HFFc6 (cell line): ENCODE measurements at places on chromosomes 2 and 18. TPM values are rescaled to one million over a fixed set of nuclear protein-coding genes. Genes with fewer than 3 reads are reported as not detected.

DNA sequence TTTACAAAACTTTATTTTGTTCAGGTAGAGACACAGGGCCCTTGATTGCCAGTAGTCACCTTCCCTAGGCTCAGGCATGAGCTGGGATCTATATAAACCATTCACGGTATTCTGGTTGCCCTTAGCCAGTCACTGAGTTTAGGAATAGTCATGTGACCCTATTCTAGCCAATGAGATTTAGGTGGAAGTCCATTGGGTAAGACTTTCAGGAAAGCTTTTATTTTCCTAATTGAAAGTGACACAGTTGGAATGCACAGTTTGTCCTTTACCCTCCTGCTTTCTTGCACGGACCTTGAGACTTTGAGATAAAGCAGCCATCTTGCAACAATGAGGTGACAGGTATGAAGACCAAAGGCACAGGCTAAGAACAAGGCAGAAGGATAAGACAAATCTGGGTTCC is 21.5 kb downstream of the SLC4A5 start:
- no peak for DNase-seq
- no peak overlapping the region for H3K27ac ChIP-seq
- H3K27me3 ChIP-seq: peaks cover 14% of the 10 kb centered on the region

- H3K4me1 ChIP-seq: peaks cover 47% of the 10 kb centered on the region
- no peak overlapping the region for H3K4me3 ChIP-seq
- peaks cover 12% of the 10 kb centered on the region for H3K36me3 ChIP-seq
- H3K27me3 ChIP-seq: no peaks in the 10 kb centered on the region; the same call in 1 of the 2 replicates
- no peak for DNase-seq
Measured at GRCh38 chr18:73696698-73697097, 450.9 kb downstream of the FBXO15 start.

DNA sequence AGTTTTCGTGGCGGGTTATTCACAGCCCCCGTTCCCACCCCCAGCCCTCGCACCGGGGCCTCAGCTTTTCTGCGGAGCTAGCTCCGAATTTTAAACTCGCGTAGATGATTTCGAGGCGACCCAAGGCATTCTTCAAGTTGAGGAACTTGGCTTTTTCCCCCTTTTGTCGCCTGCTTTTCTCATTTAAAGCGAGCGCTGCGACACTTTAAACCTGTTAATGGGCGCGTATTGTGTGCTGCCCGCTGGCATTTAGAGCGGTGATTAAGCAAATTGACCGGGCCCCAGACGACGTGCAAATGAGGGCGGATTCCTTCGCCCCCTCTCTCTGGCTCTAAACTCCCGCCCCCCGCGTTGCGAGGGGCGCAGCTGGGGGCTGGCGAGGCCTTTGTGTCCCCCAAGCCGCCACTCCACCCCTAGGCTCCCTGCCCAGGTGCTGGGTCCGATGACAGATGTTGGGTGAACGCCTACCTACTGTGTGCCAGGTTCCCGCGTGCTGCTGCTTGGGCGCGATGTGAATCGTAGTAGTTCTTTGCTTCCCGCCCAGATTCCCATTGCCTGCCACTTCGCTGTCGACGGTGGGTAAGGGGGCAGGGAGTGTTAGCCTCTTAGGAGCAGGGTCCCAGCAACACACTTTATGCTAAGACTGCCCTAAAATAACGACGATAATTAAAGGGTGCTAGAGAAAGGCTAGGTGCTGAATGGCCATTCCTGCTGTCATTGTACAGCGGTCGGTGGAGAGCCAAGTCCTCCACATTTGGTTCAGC is 1.9 kb downstream of the TCF7L1 start:
- no peak overlapping the region for H3K27ac ChIP-seq
- peak overlapping the region; percentile 53; the same call in 1 of the 2 replicates for H3K4me3 ChIP-seq
- H3K4me1 ChIP-seq: peaks cover 16% of the 10 kb centered on the region
- no peaks in the 10 kb centered on the region for H3K36me3 ChIP-seq
- DNase-seq: no peak
- no peaks in the 10 kb centered on the region; the same call in 1 of the 2 replicates for H3K27me3 ChIP-seq

- H3K4me3 ChIP-seq: no peak overlapping the region
- no peak for DNase-seq
- H3K4me1 ChIP-seq: no peaks in the 10 kb centered on the region
- no peak overlapping the region for H3K27ac ChIP-seq
- H3K27me3 ChIP-seq: no peaks in the 10 kb centered on the region
Measured at GRCh38 chr2:183951630-183952029, 646.7 kb upstream of the ZNF804A start.

- peaks cover 14% of the 10 kb centered on the region; the same call in 1 of the 2 replicates for H3K36me3 ChIP-seq
- H3K4me1 ChIP-seq: peaks cover 54% of the 10 kb centered on the region
- no peak overlapping the region for H3K4me3 ChIP-seq
Measured at GRCh38 chr2:172447811-172448493, 20.6 kb downstream of the ITGA6 start.

- peaks cover 49% of the 10 kb centered on the region for H3K4me1 ChIP-seq
- H3K4me3 ChIP-seq: no peak overlapping the region
- no peak for DNase-seq
- peak overlapping the region; percentile 36 for H3K27ac ChIP-seq
Measured at GRCh38 chr2:54599914-54600313, 123.5 kb upstream of the EML6 start.

DNA sequence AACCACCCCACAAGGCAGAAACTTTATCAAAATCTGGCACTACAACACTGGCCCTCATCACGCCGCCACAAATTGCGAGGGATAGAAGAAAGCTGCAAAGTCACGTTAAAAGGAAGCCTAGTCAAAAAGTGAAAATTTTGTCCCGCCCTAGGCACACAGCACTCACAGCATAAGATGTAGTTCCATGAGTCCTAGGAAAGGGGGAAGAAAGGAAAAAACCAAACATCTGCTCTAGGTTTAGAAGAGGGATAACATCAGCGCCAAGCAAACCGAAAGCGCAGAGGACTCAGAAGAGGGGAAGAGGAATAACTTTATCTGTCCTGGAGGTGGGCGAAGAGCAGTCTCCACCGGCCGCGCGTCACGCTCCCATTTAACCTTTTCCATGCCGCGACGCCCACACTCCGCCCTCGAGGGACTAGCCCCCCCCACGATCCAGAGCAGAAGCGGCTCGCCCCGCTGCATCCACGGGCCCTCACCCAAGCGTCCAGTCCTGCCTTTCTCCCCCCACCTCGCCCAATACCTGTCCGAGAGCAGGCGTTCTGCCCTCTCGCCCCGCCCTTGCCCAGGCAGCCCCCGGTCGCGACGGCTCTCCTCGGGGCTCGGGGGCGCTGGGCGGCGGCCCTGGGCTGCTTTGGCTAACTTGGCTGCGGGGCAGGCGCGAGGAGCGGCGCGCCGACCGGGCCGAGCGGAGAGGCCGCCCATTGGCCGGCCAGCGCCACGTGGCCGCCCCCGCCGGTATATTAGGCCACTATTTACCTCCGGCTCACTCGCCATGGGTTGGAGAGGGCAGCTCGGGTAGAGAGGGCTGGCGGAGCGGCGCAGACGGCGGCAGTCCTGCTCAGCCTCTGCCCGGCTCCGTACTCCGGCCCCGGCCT is at the start of gene HOXD1:
TSS of gene HOXD1 (plus strand) at position 770 of the 875 bp plus-strand sequence. CDS start 134 bp downstream, outside the sequence.
- H3K27ac ChIP-seq: no peak within 1 kb of the TSS
- peaks cover 43% of the 10 kb centered on the region for H3K27me3 ChIP-seq
- H3K4me1 ChIP-seq: peaks cover 10% of the 10 kb centered on the region
- peak within 1 kb of the TSS; percentile 86 for H3K4me3 ChIP-seq

DNA sequence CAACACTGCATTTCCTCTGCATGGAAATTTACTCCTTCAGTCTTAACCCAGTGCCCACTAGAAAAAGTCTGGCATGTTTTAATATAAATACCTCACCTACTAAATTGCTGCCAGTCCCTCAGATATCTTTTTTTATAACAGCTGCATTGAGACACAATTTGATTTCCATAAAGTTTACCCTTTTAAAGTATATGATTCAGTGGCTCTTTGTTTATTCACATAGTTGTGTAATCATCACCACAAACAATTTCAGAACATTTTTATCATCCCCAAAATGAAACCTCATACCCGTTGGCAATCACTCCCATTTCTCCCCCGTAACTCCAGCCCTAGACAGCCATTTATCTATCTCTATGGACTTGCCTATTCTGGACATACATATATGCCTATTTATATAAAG is 17.0 kb upstream of the FRZB start:
- H3K27ac ChIP-seq: no peak overlapping the region
- H3K4me1 ChIP-seq: no peaks in the 10 kb centered on the region
- H3K36me3 ChIP-seq: no peaks in the 10 kb centered on the region
- peaks cover 4% of the 10 kb centered on the region for H3K27me3 ChIP-seq
- no peak for DNase-seq
- no peak overlapping the region for H3K4me3 ChIP-seq

- no peak overlapping the region for H3K4me3 ChIP-seq
- H3K27me3 ChIP-seq: no peaks in the 10 kb centered on the region; the same call in 1 of the 2 replicates
- no peak overlapping the region for H3K27ac ChIP-seq
- peaks cover 13% of the 10 kb centered on the region for H3K36me3 ChIP-seq
Measured at GRCh38 chr2:112733456-112733855, 12.6 kb downstream of the NT5DC4 start.

GRCh38 chr2:28365158-28365557 is 27.5 kb upstream of the FOSL2 start:
- no peak overlapping the region for H3K27ac ChIP-seq
- no peak for DNase-seq
- no peaks in the 10 kb centered on the region; the same call in none of the 2 replicates for H3K27me3 ChIP-seq
- H3K36me3 ChIP-seq: no peaks in the 10 kb centered on the region
- peaks cover 37% of the 10 kb centered on the region for H3K4me1 ChIP-seq

GRCh38 chr2:228988786-228989185 is 282.3 kb downstream of the PID1 start:
- H3K4me3 ChIP-seq: no peak overlapping the region
- no peaks in the 10 kb centered on the region for H3K27me3 ChIP-seq
- DNase-seq: no peak
- no peaks in the 10 kb centered on the region for H3K36me3 ChIP-seq

DNA sequence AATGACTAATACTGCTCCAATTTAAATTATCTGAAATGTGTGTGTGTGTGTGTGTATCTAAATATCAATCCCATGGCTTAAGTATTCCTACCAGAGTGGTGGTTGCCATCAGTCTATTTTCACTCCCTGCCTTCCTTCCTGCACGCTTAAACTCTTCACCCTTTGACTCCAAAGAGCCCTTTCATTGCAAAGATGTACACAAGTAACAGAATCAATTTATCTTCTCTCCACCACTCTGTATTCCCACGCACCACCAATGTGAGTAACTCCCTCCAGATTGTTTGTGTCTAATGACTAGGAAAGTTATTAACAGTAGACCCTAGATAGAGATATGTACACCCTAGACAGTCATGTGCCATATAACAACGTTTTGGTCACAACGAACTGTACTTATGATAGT is 42.8 kb downstream of the ARL6IP6 start:
- DNase-seq: no peak
- no peaks in the 10 kb centered on the region for H3K27me3 ChIP-seq
- H3K27ac ChIP-seq: peak overlapping the region; percentile 22
- H3K4me1 ChIP-seq: peaks cover 24% of the 10 kb centered on the region
- no peaks in the 10 kb centered on the region for H3K36me3 ChIP-seq

DNA sequence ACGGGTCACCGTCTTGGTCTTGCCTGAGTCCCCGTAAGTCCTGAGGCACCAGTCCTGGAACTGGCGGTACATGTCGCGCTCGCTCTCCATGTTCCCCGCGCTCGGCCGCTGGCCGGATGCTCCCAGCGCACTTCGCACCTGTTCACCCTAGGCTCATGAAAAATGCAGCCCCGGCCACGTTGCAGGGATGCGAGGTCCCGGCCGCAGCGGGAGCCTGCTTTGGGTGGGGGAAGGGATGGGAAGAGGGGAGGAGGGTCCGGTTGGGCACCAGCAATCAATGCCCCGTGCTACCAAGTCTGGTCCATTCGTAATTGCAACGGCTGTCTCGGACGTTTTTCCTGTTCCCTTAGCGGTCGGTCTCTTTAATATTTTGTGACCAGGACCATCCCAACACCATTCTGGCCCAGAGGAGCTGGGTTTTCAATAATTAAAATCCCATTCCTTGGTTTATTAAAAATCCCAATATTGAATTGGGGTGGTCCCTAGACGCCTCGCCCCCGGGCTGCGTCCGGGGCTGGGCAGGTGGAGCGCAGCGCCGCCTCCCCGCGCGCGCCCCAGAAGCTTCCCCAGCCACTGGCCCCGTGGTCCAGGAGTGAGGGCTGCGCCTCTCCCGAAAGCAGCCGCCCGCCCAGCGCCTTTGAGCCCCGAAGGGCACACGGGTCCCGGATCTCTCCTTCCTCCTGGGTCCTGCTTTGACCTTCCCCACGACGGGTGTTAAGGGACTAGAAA is 1.4 kb downstream of the NOL4 start:
- DNase-seq: no peak
- no peaks in the 10 kb centered on the region for H3K36me3 ChIP-seq
- no peak overlapping the region for H3K27ac ChIP-seq
- peaks cover 5% of the 10 kb centered on the region for H3K27me3 ChIP-seq
- H3K4me3 ChIP-seq: 0 out of 2 replicates have a peak overlapping the region, but pooled peaks have one; percentile 30
- H3K4me1 ChIP-seq: no peaks in the 10 kb centered on the region

GRCh38 chr2:187397886-187398285 is 50.2 kb downstream of the CALCRL start:
- H3K4me3 ChIP-seq: no peak overlapping the region
- H3K27me3 ChIP-seq: no peaks in the 10 kb centered on the region
- no peak for DNase-seq
- no peaks in the 10 kb centered on the region for H3K36me3 ChIP-seq

DNA sequence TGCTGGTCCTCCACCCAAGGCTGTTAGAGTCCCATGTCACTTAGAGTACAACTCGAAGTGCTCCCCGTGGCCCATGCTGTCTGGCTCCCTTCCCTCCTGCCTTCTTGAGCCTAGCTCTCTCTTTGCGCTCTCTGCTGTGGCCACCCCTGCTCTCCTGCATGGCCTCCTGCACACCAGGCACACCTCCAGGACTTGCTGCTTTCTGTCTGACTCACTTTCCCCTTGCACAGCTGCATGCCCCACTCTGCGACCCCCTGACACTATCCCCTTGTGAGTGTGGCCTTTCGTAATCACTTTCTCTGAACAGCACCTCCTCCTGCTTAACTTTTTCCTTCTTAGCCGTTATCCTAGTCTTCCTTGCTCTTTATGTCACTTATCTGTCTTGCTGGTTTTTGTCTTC is 343.6 kb downstream of the TGIF1 start:
- no peak overlapping the region for H3K4me3 ChIP-seq
- peaks cover 2% of the 10 kb centered on the region for H3K27me3 ChIP-seq
- peaks cover 35% of the 10 kb centered on the region for H3K4me1 ChIP-seq
- peaks cover 4% of the 10 kb centered on the region; the same call in 1 of the 2 replicates for H3K36me3 ChIP-seq

- no peak for DNase-seq
- H3K27me3 ChIP-seq: peaks cover 32% of the 10 kb centered on the region
- H3K27ac ChIP-seq: no peak overlapping the region
- peaks cover 5% of the 10 kb centered on the region; the same call in 1 of the 2 replicates for H3K4me1 ChIP-seq
- H3K36me3 ChIP-seq: peaks cover 3% of the 10 kb centered on the region
Measured at GRCh38 chr2:25029183-25029554, 12.7 kb upstream of the EFR3B start.

PSD4 gene
- total RNA-seq: 0.92 to 1.2 TPM (median 0.93 TPM) in 3 replicates

SEMA4F gene
- total RNA-seq: 15.0 to 16.5 TPM (median 15.5 TPM) in 3 replicates
